ENCODE measurements at places on chromosomes 12 and 14.

DNA sequence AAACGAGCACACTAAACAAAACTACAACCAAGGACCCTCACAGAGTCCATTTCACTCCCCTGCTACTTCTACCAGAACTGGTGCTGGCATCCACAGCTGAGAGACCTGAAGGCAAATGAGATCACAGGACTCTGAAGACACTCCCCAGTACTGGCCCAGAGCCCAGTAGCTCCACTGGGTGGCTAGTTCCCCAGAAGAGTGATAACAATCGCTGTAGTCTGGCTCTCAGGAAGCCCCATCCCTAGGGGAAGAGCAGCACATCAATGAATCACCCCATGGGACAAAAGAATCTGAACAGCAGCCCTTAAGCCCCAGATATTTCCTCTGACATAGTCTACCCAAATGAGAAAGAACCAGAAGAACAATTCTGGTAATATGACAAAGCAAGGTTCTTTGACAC, 190.7 kb upstream of the BMP4 start:
- H3K27ac ChIP-seq, result no peak overlapping the region
- H3K36me3 ChIP-seq, result no peaks in the 10 kb centered on the region
- H3K4me1 ChIP-seq, result no peaks in the 10 kb centered on the region
- DNase-seq, result no peak

DNA sequence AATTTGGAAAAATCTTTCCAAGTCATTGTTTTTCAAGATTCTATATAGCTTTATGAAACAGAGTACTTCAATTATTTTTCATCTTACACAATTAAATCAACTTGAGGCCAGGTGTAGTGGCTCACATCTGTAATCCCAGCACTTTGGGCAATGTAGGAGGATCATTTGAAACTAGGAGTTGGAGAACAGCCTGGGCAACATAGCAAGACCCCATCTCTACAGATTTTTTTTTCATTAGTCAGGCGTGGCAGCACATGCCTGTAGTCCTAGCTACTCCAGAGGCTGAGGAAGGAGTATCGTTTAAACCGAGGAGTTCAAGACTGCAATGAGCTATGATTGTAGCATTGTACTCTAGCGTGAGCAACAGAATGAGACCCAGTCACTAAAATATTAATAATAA, 72.9 kb downstream of the BMP4 start:
- H3K4me1 ChIP-seq, result no peaks in the 10 kb centered on the region
- no peaks in the 10 kb centered on the region for H3K36me3 ChIP-seq
- H3K4me3 ChIP-seq, result no peak overlapping the region
- H3K27ac ChIP-seq, result no peak overlapping the region
- no peak for DNase-seq

DNA sequence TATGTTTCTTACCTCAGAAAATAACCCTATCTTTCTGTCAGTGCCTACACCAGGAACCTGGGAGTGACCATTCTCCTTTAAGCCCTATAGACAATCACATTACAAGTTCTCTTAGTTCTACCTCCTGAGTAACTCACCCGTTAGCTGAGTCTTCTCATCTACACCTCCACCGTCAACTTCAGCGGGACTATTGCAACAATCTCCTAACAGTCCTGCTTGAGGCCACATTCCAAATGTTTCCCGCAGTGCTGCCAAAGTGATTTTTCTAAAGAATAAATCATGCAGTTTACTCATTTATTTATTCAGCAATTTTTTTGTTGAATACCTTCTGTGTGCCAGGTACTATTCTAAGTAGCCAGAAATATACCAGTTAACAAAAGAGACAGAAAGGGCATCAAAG, 285.0 kb upstream of the GRIP1 start:
- DNase-seq, result no peak
- no peak overlapping the region for H3K4me3 ChIP-seq
- no peaks in the 10 kb centered on the region for H3K36me3 ChIP-seq

- H3K36me3 ChIP-seq, result no peaks in the 10 kb centered on the region
- H3K4me3 ChIP-seq, result no peak overlapping the region
- H3K27ac ChIP-seq, result no peak overlapping the region
Observed at GRCh38 chr14:65210118-65210821, 108.0 kb upstream of the MAX start.

GRCh38 chr12:114790276-114790675, 106.3 kb upstream of the TBX3 start:
- no peaks in the 10 kb centered on the region for H3K4me1 ChIP-seq
- H3K36me3 ChIP-seq, result no peaks in the 10 kb centered on the region
- H3K27ac ChIP-seq, result no peak overlapping the region
- H3K27me3 ChIP-seq, result no peaks in the 10 kb centered on the region
- no peak for DNase-seq

Data from thoracic aorta (tissue), 2 donors.